Dorsolateral prefrontal cortex (tissue), 122 donors: ENCODE measurements at places on chromosomes 5 and 9. TPM values are rescaled to one million over a fixed set of nuclear protein-coding genes. Genes with fewer than 3 reads are reported as not detected.

Gene CCDC180
- total RNA-seq: 21.4 TPM

Gene ANGPTL2
- total RNA-seq: 8.0 TPM

Gene FOXD4
- total RNA-seq: 0.57 TPM

Gene SLC6A19
- not detected for total RNA-seq

Gene AK6
- total RNA-seq: 27.7 TPM

Gene OTP
- not detected for total RNA-seq

Gene RANBP3L
- 41.2 TPM for total RNA-seq

Gene CDKN2B
- 2.8 TPM for total RNA-seq

Gene LEAP2
- total RNA-seq: 2.1 TPM

Gene CNTRL
- 23.5 TPM for total RNA-seq

Gene PRDM9
- not detected for total RNA-seq

Gene UBE2QL1
- total RNA-seq: 58.2 TPM

Gene IFNK
- total RNA-seq: not detected

Gene BNC2
- total RNA-seq: 7.6 TPM

Gene CAMK4
- 74.3 TPM for total RNA-seq

Gene TAF11L10
- total RNA-seq: not detected

Gene SLCO6A1
- not detected for total RNA-seq

Gene SAP30L
- 45.8 TPM for total RNA-seq

Gene PCDHA5
- total RNA-seq: 7.7 TPM

Gene RNF183
- total RNA-seq: not detected

Gene C9orf153
- total RNA-seq: 1.2 TPM

Gene PPP3R2
- total RNA-seq: 1.3 TPM

Gene WNT8A
- total RNA-seq: 0.39 TPM

Gene PLEKHG4B
- total RNA-seq: 0.28 TPM

Gene LCN15
- total RNA-seq: 2.4 TPM

Gene CATSPER3
- total RNA-seq: not detected

Gene RBM22
- 40.9 TPM for total RNA-seq

Gene PCDHB5
- 12.4 TPM for total RNA-seq
